Activated naive CD4-positive, alpha-beta T cell treated with anti-CD3 and anti-CD28 coated beads, Interleukin-2, amount 50 U/mL, for 16 hours (primary cell): ENCODE measurements at places on chromosomes 6 and 20.

DNA sequence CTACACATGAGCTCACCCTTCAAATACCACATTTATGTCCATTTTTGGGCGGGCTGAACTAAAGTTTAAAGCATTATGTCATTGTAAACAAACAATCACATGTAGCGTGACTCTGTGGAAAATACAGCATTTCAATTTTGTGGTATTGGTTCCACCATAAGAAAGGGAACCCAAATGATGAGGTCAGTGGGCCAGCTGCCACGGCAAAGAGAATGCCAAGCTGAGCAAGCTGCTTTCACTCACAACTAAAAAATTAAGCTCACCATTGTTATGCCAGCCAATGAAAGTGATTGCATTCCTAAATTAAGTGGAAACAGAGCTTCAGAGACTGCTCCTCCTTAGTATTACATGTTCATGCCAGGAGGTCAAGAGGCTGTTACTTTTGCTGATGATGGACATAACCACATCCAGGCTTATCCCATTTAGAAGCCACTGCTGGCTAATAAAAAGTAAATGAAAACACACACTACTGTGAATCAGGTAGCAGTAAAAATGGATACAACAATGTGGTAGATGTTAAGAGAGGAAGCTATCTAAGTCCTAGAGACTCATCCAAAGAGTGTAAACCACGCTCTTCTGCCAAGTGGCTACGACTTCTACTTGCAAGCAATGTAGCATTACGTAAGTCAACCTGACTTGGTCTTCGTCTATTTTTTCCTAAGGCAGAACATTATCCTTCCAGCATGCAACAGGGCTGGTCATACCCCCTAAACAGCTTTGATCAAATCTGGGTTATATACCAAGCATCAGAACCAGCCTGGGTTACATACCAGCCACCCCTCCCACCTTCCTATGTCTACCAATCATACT is 164.8 kb downstream of the BACH2 start:
- no peak for DNase-seq

DNA sequence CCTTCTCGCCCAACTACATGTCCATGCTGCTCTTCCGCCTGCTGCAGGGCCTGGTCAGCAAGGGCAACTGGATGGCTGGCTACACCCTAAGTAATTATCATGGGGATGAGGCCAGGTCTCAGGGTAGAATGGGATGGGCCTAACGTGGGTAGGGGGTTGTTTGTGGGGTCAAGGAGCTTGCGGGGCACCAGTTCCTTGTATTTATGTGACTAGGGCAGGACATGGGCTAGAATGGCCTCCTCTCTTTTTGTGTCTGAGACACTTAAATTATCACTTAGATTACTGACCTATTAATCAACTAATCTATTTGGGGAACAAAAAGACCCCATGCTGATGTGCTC is 10.7 kb downstream of the SLC22A1 start:
- DNase-seq, result no peak

DNA sequence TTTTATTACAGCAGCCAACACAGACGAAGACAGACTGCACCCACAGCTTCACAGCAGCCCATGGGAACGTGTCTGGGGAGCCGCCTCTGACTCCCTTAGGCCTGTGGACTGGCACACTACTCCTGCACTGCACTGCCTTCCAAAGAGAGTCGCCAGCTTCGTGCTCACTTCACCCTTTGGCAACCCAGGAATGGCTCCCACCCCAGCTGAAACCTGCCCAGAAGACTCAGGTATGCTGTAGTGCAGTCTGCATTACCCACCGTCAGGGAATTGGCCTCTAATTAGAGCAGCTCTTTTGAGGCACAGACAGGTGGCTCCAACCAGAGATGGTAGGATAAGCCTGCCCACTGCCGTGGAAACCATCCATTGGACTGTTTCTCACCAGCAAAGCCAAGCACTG is 39.9 kb upstream of the FRMD1 start:
- DNase-seq, result no peak

GRCh38 chr6:89008001-89008814 is 44.8 kb upstream of the RNGTT start:
- no peak for DNase-seq
